ENCODE measurements at places on chromosomes 16 and 17. TPM values are rescaled to one million over a fixed set of nuclear protein-coding genes. Genes with fewer than 3 reads are reported as not detected.

The TBC1D3B gene
- total RNA-seq = 7.4 TPM

The ZPBP2 gene
- not detected for total RNA-seq

The SYNGR3 gene
- 15.2 TPM for total RNA-seq

The CNGB1 gene
- total RNA-seq = not detected

The LRRC46 gene
- total RNA-seq = 1.9 TPM

The PAM16 gene
- 104 TPM for total RNA-seq

The ARHGAP27 gene
- 39.2 TPM for total RNA-seq

The RDM1 gene
- total RNA-seq = 5.5 TPM

The C17orf100 gene
- total RNA-seq = 2.8 TPM

The MEIOB gene
- total RNA-seq = not detected

The ALKBH5 gene
- 94.5 TPM for total RNA-seq

The TANC2 gene
- total RNA-seq = 77.5 TPM

The AHSP gene
- not detected for total RNA-seq

The AGRP gene
- total RNA-seq = not detected

The WNK4 gene
- 3.5 TPM for total RNA-seq
